ENCODE measurements at places on chromosomes 6 and 20.

DNA sequence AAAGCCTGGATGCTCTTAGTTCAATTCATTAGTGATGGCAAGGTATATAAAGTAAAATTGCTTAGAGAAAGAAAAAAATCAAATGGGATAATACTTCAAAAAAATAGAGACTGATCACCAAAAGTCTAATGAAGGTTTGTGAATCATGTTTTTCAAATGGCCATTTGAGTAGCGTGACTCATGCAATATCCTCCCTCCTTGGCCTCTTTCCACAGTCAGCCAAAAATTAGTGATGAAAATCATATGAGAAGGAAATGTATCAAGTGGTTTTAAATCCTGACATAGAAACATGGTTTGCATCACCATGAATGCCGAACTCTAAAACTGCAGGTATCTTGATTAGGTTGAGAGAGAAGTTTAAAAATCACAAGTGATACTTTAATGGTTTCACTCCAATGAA, 1.2 kb upstream of the COL19A1 start:
- DNase-seq, result no peak

DNA sequence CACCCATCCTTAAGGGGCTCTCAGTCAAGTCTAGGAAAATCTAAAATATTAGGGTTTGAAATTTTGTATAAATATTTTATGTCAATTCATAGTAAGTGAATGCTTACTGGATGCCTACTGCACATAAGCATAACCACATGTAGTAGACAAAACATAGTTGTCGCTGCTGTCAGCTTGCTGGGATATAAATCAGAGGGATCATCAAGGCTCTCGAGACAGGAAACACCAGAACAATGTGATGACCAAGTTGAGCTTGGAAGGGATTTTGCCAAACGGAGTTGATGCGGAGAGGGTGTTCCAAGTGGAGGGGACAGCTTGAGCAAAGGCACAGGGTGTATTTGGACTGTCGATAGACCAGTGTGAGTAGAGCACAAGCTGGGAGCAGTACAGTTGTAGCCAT, 105.8 kb upstream of the SUPT3H start:
- DNase-seq, result no peak

DNA sequence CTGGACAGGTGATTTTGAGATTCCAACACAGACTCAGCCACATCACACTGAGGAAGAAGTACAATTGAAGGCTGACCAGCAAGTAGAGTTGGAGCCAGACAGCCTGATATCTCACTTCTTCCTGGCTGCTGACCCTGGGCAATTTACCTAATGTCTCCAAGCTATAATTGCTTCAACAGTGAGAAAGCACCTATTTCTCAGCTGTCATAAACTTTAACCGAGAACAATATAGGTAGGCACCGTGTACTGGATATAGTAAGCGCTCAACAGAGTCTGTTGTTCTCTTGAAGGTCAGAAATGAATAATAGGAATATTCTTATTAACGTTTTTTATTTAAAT, 28.3 kb downstream of the STX7 start:
- DNase-seq, result no peak

- DNase-seq, result no peak
Observed at GRCh38 chr6:1390946-1391799, 1.8 kb downstream of the FOXF2 start.

DNA sequence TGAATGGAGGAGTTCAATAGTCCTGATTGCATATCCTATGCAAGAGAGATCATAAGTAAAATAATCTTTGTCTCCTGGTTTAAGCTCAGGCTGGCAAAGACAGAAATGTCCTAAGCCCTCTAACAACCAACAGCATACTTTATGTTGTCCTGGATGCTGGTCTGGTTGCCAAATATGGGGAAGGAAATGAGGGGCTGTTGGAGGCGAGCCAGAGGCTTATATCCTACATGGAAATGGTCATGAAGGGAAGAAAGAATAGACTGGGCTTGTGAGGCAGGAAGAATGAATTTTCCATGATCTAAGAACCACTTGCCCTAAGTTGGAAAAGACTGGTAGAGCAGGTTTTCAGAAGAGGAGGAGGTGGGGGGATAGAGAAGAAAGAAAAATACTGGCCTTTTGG, 237.1 kb downstream of the SMOC2 start:
- DNase-seq, result peak; percentile 25

DNA sequence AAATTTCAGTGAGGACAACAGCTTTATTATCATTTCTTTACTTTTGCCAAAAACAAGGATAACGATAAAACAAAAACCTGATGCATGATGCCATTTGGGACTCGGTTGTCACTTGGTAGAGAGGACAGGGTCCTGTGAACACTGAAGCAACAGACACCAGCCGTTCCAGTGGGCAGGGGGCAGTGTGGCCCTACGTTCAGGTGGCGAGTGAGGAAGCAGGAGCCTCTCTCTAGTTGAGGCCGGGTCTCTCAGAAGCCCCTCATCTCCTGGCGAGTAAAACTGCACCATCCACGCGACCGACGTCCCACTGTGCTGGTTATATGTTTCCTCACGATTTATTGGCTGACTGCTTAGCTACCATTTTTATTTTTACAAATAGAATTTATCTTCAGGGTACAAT, 231.6 kb downstream of the THBS2 start:
- no peak for DNase-seq

DNA sequence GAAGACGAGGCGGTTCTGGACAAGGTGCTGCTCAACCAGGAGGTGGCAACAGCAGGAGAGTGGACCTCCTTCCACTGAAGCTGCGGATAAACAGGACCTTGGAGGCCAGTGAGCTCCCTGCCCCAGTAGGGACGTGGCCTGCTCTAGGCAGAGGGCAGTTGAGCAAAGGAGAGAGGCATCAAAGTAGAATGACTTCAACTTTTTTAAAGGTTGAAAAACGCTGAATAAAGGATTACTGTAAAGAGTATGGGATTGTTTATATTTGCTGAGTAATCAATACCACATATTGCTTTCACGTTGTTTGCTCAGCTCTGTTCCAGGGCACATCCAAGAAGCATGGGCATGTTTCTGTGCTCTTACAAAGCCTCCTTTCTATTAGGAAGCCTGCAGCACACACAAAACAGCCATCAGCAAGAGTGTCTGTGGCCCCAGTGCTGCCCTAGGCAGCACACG, 48.1 kb downstream of the ERMARD start:
- peak; percentile 9 for DNase-seq

DNA sequence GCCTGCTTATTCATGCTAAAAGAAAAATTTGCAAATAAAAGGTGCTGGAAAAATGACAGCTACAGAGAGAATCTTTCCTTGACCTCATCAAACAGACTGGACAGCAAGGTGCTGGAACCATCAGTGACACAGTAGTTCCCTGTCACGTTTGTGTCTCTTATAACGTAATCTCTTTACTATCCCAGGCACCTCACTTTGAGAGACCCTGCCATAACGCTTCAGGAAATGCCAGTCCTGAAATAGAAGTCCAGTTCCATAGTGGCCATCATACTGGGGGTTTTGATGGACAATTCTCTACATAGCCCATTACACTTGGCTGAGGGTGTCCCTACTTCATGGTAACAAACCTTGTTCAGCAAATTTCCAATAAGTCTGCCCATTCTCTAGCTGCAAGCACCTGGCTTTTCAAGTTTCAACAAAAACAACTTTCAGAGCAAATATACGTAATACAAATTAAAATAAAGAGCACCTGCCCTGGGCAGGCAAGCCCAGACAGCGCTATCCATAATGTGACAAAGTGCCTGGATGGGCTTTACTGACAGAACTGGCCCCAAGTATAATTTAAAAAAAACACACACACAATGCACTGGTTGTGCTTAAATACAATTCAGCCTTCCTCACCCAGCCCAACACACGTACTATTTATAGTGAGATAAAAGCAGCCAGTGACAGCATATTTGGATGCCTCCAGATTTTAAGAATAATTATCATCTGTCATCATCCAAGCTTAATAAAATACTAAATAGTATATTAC, 38.7 kb downstream of the CNKSR3 start:
- DNase-seq, result peak; percentile 97

DNA sequence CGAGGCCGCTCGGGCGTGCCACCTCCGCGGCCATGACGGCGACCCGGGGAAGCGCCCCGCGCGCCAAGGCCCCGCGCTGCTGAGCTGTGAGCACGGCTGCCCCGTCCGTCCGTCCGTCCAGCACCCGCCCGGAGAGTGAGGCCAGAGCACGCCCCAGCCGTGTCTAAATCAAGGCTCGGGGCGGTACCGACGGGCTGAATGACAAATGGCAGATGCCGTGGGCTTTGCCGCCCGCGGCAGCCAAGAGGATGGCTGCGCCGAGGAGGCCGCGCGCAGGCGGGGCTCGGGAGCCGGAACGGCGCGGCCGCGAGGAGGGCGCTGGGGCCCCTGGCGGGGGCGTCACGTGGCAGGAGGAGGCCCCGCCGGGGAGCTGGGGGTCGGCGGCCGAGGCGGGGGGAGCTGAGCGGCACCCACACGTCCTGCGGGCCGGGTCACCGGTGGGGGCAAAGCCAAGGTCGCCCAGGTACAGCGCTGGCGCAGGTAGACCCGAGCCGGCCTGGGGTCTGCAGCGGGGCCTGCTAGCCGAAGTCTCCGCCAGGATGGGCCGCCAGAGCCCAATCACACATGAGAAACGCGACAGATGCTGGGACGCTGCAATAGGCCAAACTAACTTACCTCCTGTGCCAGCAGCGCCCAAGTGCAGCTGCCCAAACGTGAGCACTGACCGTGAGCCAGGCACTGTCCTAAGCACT, at the start of gene PLAGL1:
Gene PLAGL1, minus strand, starts transcription at position 140 of the 692 bp plus-strand sequence. CDS start 60,123 bp downstream, outside the sequence.
- no peak for DNase-seq

DNA sequence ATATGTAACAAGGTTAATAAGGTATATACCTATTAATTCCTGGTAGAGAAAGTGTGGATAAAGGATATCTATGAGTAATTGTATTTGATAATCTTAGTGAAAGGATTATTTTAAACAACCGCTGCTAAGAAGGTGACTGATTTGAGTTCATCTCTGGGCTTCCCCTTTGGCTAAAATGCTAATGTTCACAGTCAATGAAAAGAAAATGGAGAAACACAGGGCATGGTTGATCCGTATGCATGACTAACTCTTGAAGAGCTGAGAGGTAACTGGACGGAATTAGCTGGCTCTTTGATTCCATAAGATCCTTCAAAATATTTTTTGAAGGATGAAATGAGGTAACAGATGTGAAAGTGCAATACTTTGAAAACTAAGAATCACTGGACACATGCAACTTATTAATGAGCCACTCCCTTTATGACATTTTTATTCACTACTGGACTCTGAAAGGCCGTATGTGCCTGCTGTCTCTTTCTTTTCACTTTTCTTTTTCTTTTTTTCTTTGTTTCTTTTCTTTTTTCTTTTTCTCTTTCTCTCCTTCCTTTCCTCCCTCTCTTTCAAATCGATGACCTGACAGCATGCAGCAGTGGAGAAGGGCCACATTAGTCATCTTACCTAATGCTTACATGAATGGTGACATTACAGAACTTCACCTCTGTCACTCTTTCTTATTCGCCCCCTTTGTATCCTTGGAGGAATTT, 464.6 kb downstream of the CDKAL1 start:
- no peak for DNase-seq

- no peak for DNase-seq
Observed at GRCh38 chr20:61280217-61280980, 28.3 kb downstream of the CDH4 start.

DNA sequence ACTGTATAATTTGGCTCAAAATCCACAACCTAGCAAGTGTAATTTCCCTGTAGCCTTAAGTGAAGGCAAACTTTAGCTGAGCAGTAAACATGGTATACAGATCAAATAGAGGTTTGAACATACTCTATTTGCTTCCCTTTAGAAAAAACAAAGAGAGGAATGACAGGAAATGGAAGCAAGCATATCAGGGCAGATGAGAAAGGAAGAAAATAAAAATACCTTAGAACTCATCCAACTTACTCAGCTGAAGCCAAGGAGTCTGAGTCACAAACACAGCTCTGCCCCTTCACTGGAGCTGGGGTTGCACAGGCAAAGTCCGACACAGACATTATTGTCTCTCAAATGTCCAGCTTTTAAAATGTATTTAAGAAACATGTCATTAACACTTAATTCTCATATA, 379.9 kb upstream of the IRAK1BP1 start:
- DNase-seq, result no peak

- no peak for DNase-seq
Observed at GRCh38 chr20:57922083-57922482, 212.3 kb upstream of the PMEPA1 start.

DNA sequence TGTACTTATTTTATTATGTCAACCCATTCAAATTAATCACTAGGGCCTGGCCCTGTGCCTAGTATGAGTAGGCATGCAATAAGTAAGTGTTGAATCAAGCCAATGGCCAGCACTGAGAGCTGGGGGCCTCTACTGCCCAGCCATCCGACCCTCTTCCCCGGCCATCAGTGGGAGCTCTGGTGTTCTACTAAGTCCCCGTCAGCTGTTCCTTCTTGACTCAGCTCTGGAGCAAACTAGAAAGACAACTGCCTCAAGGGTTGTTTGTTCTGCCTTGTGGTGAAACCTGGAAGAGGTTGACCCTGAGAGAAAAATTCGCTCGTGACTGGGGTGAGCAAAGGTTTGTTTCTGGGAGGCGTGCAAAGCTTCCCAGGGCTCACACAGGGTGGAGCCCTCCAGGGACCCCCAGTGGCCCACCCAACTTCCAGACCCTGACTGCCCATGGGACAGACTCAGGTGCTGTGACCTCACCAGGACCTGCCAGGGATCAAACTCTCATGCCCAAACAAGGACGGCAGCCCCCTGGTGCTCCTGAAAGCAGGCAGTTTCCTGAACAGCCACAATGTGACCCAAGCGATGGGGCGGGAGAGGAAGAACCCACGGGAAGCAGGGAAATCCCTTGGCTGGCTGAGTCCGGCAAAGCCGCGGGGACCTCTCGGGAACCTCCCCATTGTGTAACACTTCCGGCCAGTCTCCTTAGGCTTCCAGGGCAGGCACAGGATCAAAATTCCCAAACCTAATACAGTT, 50.4 kb downstream of the BANF2 start:
- no peak for DNase-seq

DNA sequence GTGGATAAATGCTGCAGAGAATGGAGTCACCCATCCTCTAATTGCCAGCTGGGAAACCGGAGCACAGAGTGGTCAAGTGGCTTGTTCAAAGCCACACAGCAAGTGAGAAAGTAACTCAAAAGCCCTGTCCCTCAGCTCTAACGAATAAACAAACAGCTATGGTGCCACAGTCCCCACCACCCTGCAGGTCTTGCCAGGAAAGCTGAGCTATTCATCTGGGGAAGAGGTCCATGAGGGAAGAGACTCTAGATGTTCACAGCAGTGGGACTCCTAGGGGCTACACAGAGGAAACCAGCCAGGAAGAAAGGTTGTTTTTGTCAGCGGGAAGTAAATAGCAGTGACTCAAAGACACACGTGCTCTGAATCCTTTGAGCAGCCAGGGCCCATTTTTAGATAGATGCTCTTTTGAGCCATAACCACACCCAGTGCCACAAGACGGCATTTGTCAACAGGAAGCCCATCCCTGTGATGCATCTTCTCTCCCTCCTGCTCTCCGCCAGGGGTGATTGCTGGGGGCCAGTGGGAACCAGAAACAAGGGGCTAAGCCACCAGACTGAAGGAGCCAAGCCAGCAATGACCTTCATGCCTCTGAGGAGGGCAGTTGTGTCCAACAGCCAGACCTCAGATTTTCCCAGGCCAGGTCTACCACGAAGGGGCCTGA, 32.4 kb upstream of the TCP11 start:
- DNase-seq, result no peak

DNA sequence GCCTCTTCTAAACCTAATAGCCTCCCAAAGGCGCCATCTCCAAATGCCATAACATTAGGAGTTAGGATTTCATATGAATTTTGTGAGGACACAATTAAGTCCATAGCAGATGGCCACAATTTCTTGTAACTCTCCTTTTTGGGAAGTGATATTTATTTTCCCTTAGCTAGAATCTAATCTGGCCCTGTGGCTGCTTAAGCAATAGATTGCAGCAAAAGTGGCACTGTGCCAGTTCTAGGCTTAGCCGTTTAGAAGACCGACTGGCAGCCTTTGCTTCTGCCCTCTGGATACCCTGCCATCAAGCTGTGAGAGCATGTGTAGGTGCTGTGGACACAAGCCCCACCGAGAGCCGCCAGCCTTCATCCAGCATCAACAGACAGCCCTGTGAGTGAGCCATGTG, 15.9 kb upstream of the ADGB start:
- DNase-seq, result no peak
